ENCODE measurements at places on chromosomes 2 and 18.

DNA sequence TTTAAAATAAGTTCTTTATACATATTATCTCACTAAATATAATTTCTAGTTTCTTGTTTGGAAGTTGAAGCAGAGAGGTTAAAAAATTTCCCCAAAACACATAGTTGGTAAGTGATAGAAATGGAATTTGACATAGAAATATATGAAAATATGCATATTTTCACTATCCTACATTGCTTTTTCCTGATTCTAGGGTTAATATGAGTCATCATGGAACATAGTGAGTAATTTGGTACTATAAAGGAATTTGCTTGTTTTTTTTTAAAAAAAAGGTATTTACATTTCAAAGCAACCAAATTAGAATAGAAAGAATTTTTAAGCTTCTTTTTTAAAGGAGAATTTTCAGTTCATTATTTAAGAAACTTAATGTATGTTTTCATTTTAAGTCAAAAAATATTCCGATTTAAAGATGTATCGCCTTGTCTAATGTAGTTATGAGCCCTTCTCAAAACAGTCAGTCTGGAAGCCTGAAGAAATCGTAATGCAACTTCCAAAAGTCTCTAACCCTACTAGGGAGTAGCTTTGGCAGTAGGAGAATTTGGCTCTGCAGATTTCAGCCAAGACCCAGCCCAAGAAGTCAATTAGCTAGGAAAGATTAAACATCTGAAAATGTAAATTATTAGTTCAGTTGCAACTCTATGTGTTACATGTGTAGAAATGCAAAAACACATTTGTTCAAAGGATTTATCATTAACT is 147.3 kb downstream of the RDH14 start:
- no peak for DNase-seq

- no peak for DNase-seq
Observed at GRCh38 chr2:72789241-72789640, 36.6 kb downstream of the EXOC6B start.

DNA sequence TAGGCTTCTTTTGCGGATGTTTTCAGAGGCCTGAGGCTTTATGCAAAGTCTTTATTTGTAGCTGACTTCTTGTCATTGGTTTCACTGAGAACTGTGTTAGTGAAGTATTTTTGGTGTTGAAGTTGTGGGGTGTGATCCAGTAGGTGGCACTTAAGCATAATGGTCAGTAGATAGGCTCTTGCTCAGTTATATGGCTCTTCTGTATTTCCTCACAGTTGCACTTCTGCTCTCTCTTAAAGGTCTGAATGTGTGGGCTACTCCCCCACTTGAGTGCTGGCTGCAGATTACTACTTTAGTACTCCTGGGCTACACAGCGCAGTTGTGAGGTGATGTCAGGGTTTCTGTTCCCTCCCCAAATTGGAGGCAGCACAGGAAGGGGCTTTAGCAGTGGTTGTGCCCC is 133.8 kb upstream of the SCN7A start:
- no peak for DNase-seq

- no peak for DNase-seq
Observed at GRCh38 chr2:49042488-49042887, 111.8 kb downstream of the FSHR start.

DNA sequence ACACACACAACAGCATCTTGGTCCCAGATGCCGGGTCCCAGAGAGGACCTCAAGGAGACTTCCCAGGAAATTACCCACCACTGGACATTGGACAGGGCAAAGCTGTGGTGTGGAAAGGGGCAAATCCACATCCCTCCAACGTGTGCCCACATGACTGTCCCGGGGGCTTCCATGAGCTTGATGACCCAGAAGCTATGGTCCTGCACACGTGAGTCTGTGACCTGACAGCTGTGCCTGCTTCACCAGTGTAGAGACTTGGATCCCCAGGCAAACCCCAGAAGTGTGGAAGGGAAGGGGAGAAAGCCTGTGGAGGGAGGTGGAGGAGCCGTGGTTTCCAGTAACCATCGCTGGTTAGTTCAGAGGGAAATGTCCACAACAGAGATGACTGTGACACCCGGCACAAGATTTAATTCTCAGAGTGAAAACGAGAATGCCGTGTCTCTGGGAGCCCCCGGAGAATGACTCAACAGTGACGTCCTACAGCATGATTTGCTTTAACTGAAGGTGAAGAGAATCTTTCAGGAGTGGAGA is 19.1 kb upstream of the GPR55 start:
- DNase-seq, result peak; percentile 68

Measured in suppressor macrophage treated with lipopolysaccharide for 1 hour (primary cell).